ENCODE measurements at places on chromosomes 6 and 20.

DNA sequence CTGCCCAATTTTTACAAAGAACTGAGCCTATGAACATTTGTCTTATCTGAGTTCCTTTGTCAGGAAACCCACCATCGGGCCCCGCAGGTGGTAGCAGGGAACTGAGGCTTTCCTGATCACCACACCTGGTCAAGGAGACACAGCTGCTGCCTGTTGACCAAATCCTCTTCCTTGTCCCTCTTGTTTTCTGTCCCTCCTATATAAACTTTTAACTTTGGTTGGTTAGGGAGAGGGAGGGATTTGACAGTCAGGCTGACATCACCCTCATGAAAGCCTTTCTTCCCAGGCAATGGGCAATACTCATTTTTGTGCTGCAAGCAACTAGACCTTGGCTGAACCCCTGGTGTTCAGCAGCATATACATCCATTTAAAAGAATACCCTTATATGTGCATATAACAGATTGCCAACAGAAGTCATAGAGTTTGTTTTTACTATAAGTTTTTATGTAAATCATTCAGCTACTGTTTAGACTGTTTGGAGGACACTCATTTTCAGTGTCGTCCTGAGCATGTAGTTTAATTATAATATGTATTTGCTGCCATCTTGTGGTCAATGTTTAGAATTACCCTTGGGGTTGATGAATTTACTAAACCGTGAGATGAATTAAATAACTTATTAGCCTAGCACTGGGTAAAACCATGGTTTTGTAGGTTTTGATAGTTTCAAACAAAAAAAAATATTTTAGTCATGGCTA lies 17.0 kb downstream of the CRISP1 start:
- DNase-seq: peak; percentile 54

- DNase-seq: peak; percentile 36
These were observed 67.4 kb downstream of the AIG1 start for GRCh38 chr6:143127941-143128680.

DNA sequence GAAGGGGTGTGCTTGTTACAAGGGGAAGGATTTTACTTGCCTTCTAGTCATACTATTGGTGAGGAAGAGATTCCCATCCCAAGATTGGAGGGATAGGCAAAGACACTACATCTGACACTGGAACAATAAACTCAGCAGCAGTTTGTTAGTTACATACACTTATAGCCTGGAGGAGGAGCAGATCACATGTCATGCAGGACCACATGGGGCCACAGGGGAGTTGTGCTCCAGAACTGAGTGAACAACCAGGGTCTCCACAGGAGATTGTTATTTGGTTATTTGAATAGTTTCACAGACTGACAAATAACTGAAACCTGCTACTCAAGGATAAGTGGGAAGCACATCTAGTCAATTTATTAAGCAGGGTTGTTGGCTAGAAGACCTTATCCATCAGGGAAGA lies 559.4 kb upstream of the MANEA start:
- DNase-seq: no peak

DNA sequence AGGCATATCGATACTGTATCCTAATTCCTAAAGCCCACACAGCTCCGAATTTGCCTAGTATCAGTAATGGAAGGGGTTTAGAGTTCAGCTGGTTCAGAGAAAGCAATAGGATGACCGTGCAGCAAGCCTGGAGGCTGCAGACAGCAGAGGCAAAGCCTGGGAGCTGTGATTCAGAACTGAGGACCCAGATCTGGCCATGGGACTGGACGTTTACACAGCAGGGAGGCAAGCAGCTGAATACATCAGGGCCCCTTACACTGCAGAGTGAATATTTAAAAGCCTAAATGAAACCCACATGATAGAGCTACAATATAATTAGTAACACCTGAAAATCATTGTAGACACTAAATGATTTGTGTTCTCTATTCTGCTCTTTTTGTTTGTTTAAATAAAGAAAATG lies 38.0 kb downstream of the ELOVL2 start:
- DNase-seq: no peak

- no peak for DNase-seq
These were observed 9.6 kb downstream of the FAM83B start for GRCh38 chr6:54856129-54856528.

DNA sequence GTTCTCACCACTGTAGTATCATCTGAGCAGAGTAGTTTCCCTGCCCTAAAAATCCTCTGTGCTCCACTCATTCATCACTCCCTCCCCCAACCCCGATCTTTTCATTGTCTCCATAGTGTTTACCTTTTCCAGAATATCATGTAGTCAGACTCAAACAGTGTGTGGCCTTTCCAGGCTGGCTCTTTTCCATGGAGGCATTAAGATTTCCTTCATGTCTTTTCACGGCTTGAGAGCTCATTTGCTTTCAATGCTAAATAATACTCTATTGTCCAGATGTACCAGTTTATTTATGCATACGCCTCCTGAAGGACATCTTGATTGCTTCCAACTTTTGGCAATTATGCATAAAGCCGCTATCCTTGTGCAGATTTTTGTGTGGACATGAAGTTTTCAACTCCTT lies 235.8 kb downstream of the PHACTR1 start:
- DNase-seq: no peak

- DNase-seq: no peak
These were observed 14.6 kb downstream of the EPB41L2 start for GRCh38 chr6:131048459-131048858.

DNA sequence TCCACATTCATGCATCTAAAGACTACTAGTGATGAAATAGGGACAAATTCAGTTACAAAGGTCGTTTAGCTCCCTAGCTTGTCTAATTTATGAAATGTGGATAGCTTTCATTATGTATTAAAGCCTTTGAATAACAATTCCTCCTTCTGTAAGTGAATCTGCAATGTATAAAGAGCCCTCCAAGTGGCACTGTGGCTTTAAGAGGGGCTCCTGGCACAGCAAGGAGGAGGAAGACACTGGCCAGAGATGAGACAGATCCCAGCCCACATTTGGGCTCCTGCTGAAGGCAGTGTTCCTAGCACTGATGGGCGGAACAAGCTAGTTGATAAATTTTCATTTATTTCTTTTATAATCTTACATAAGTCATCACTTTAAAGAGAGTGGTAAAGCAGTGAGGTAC lies 17.6 kb upstream of the FUCA2 start:
- peak; percentile 17 for DNase-seq

DNA sequence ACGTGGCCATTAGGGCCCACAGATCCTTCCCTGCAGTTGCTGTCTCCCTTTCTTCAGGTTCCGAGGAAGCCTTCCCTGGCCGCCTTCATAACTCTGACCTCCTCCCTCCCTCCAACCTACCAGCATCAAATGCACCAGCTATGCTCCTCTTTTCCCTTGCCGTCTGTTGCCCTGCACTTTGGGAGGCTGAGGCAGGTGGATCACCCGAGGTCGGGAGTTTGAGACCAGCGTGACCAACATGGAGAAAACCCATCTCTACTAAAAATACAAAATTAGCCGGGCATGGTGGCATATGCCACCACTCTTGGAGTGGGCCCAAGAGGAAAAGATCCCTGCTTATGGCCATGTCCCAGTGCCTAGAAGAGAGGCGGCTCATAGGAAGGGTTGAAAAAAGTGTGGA lies 31.8 kb downstream of the RNASET2 start:
- DNase-seq: no peak

DNA sequence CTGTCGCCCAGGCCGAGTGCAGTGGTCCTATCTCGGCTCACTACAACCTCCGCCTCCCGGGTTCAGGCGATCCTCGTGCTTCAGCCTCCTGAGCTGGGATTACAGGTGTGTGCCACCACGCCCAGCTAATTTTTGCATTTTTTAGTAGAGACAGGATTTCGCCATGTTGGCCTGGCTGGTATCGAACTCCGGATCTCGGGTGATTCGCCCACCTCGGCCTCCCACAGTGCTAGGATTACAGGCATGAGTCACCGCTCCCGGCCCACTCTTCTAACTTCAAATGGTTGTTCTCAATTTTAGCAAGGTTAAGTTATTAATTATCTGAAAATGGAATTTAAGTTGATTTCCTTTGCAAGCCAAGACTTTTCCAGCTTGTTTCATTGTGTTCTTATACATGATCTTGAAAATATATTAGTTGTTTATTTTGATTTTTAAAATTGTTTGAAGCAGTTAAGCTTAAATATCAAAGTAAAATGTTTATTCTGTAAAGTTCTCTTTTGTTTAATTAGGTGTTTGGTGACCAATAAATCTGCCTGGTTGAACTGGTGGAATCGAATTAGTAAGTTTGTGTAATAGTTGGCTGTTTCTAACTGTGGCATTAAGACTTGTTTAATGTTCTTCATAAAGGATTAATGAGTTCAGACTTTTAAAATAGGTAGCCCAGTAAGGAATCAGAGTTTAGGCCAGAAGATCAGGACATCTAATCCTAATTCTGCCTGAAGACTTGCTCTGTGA lies 2.3 kb downstream of the PM20D2 start:
- no peak for DNase-seq

- DNase-seq: no peak
These were observed 122.7 kb downstream of the MMS22L start for GRCh38 chr6:97160280-97160679.

GRCh38 chr20:13515291-13515690 lies 123.4 kb downstream of the TASP1 start:
- peak; percentile 37 for DNase-seq

DNA sequence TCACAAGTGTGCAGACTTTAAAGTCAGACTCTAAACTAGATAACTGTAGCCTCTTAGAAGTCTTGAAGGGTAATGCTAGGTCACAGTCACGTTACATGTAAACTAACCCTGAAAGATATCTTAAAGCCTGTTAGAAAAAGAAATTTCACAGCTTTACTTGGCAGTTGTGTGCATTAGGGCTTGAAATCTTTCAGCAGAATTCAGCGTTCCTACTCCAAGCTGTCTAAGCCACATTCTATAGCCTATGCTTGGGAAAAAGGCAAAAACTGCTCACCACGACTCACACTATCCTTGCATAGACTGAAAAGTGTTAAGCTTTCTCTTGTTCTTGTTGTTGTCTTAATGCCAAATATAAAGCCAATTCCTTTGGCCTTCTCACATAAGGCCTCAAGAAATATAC lies 338.0 kb upstream of the SASH1 start:
- DNase-seq: no peak

DNA sequence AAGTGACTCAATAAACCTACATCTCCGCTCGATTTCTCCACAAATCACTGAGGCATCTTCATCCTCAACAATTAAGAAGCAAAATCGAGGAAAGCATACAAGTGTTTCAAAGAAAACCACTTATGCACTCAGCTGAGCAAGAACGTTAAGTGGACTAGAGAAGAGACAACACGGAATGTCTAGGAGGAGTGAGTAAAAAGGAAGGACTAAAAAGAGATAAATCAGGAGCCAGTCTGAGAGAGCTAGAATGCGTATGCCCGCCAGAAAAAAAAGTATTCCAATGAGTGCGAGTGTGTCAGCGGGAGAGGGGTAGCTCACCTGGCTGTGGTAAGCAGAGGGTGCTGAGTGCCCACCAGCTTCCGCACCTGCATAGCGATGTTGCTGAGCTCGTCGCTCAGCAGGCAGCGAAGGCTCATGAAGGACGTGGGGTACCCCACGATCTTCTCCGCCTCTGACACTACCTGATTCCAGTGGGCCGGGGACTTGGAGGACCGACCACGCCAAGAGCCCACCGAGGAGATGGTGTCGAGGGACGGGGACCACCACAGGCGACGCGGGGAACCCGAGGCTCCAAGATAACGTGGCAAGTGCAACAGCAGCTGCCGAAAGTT lies 587 bp downstream of the PDSS2 start:
- peak; percentile 15 for DNase-seq

DNA sequence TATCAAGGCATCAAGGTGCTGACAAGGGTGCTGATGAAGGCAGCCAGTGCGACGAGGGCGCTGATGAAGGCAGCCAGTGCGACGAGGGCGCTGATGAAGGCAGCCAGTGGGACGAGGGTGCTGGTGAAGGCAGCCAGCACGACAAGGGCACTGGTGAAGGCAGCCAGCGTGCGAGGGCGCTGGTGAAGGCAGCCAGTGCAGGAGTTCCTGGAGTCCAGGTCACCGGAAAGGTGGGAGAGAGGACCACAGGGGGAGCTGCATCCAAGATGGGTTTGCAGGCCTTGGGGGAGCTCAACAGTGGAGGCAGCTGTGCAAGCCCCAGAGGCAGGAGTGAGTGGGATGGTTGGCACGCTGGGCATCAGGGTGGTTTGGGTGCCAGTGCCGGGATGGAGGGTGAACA lies 176.3 kb downstream of the TBXT start:
- no peak for DNase-seq

DNA sequence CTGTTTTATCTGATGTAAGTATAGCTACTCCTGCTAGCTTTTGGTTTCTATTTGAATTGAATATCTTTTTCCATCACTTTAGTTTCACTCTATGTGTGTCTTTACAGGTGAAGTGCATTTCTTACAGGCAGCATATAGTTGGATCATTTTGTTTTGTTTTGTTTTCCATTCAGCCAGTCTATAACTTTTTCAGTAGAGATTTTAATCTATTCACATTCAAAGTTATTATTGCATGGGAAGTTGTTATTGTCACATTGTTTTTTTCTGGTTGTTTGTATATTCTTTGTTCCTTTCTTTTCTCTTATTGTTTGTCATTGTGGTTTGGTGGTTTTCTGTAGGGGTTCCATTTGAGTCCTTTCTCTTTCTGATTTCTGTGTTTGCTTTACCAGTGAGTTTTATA lies 151.2 kb downstream of the PDE10A start:
- DNase-seq: no peak

DNA sequence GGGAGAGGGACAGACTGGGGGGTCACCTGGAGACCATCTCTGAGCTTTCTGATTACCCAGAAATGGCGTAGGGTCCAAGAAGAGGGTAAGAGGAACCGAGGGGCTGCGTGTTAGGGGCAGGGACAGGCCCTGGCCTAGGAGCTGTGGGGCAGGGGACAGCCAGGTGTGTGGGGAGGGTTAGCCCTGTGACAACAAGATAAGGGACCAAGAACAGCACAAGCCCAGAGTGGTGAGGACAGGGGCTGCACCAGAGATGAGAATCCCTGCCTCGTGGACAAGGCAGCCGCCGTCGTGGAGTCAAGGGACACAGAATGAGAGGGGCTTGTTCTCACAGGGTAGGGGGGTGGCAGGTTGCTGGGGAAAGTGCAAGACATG lies 449 bp upstream of the AVP start:
- no peak for DNase-seq
